ENCODE measurements at places on chromosomes 3 and 15.
A peak's percentile ranks its signal among the peaks of the same experiment; 100 is the strongest.

GRCh38 chr3:170809975-170810357, 60.0 kb downstream of the RPL22L1 start:
- no peak for DNase-seq

GRCh38 chr15:53458736-53459135, 300.7 kb downstream of the WDR72 start:
- DNase-seq, result no peak

GRCh38 chr3:126713199-126713598, 9.2 kb downstream of the CHCHD6 start:
- DNase-seq, result no peak

DNA sequence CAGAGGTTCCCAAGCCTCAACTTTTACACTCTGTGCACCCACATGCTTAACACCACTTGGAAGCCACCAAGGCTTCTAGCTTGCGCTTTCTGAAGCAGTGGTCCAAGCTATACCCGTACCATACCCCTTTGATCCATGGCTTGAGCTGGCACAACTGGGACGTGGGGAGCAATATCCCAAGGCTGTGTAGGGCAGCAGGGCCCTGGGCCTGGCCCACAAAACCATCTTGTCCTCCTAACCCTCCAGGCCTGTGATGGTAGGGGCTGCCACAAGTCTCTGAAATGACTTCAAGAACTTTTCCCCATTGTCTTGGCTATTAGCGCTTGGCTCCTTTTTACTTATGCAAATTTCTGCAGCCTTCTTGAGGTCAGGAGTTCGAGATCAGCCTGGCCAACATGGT, 16.0 kb upstream of the PSMA4 start:
- DNase-seq, result no peak

DNA sequence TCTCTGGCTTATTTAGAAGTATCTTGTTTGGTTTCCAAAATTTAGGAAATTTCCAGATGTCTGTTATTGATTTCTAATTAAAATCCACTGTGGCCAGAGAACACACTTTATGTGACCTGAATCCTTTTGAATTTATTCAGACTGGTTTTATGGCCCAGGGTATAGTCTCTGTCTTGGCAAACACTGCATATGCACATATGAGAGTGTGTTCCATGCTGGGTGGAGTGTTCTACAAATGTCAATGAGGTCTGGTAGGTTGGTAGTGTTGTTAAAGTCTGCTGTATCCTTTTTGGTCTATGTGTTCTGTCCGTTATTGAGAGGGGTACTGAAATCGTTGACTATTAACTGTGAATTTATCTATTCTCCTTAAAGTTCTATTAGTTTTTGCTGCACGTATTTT, 30.2 kb downstream of the PGPEP1L start:
- no peak for DNase-seq

GRCh38 chr3:147008886-147009285, 397.5 kb downstream of the ZIC4 start:
- no peak for DNase-seq

- DNase-seq, result no peak
Measured at GRCh38 chr3:67678665-67679064, 24.3 kb upstream of the SUCLG2 start.

DNA sequence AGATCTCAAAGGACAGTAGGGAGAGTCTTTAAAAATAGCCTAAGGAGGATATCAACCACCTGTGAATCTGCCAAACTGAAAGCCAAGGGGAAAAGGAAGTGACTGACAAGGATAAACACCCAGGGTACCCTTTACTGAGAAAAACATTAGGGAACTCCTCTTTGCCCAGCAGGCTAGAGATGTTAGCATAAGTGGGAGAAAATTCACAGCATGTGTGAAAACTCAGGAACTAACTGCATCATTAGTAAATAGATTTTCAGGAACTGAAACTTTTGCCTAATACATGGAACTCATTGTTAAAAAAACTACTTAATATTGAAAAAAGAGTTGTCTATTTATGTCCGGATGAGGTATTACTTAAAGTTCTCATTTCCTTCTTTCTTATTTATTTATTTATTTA, 375.5 kb downstream of the NTRK3 start:
- peak; percentile 16 for DNase-seq

GRCh38 chr3:55742022-55742831, 255.1 kb upstream of the WNT5A start:
- no peak for DNase-seq

DNA sequence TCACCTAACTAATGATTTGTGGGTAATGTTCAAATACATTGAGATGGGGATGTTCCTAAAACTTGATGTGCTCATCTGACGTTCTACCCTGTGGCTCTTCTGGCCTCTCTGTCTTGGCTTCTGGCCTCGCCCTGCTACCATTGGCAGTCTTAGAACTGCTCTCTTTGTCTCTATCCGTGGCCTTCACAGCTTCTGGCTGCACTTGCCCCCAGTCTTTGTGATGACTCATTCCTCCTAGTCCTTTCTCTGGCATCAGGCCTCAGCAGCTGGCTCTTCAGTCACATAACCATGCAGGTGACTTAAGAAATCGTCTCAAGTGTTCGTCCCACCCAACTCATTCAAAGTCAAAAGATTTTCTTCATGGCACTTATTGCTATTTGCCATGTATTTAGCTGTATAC, 188.1 kb downstream of the BBX start:
- DNase-seq, result peak; percentile 64

GRCh38 chr3:143831208-143831607, 17.1 kb downstream of the SLC9A9 start:
- no peak for DNase-seq

DNA sequence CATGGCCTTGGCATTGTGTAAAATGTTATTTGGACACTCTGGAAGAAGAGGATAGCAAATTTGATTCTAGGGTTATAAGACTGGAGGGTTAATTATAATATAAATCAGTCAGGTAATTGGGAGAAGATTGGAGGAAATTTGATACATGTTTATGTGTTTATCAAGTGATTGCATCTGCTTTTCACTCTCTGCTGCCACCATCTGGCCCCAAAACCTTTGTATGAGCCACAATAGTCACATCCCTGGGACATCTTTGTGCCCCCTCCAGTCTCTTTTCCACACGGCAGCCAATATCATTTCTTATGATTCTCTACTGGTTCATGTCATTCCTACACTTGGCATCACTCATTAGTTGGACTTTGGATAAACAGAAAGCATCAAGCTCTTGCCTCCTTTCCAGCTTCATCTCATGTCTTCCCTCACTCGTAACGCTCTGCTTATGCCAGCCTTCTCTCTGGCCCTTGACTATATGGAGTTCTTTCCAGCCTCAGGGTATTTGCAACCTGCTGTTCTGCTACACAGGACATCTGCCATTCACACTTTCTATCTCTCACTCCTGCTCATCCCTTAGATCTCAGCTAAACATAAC, 602.3 kb upstream of the SUCLG2 start:
- DNase-seq, result peak; percentile 19

GRCh38 chr15:61050844-61051568, 178.1 kb downstream of the RORA start:
- no peak for DNase-seq

DNA sequence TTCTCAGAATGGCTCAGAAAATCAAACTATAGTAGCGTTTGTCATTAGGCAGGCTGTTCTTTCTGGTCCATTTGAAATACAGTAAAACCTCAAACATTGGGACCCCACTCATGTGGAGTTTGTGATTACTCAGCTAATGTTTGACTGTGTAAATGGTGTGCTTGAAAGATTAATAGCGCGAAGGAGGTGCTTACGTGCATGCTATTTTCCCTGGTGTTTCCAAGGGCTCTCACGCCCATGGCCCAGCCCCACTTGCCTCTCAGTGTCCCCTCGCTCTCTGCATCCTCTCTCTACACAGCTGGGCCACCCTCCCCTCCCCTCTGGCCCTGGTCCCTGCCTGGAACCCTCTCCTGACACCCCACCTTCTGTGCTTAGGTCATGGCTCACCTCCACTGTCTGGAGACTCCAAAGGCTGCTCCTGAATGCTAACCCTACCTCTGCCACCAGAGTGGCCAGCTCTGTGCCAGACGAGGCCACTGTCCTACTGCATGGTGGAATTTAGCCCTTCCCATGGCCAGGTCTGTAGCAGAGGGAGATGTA, 194.2 kb downstream of the PLCL2 start:
- DNase-seq, result no peak

DNA sequence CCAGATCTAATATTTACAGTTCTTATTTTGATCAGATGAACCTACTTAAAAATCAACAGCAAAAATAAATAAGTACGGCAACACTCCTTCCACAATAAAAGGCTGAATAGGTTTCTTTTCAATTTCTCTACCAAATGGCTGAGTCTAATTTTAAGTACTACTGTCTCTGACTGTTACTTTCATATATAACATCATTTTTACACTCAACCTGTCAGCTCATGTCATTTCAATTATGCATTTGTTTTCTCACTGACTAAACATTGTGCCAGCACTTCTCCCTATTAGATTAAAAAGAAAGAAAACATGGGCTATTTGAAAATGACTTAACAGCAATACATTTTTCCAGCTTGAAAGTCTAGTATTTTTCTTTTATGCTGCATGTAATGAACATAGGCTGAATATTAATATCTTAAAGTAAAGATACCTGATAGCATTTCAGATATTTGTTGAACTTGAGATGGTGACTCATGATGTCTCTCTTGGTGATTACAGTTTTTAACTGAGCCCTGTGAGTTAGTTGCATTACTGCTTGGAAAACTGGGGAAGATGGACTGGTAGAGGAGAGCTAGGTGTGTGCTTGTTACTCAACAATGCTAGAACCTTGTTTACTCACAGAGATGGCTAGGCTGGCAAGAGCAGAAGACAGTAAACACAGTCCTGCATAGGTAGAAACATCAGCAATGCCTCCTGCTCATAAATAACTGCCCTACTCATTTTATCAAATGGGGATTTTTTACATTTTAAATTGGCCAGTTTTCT, 73.9 kb downstream of the PEX5L start:
- DNase-seq, result no peak

GRCh38 chr15:41124058-41124457, 8.0 kb upstream of the INO80 start:
- DNase-seq, result no peak

DNA sequence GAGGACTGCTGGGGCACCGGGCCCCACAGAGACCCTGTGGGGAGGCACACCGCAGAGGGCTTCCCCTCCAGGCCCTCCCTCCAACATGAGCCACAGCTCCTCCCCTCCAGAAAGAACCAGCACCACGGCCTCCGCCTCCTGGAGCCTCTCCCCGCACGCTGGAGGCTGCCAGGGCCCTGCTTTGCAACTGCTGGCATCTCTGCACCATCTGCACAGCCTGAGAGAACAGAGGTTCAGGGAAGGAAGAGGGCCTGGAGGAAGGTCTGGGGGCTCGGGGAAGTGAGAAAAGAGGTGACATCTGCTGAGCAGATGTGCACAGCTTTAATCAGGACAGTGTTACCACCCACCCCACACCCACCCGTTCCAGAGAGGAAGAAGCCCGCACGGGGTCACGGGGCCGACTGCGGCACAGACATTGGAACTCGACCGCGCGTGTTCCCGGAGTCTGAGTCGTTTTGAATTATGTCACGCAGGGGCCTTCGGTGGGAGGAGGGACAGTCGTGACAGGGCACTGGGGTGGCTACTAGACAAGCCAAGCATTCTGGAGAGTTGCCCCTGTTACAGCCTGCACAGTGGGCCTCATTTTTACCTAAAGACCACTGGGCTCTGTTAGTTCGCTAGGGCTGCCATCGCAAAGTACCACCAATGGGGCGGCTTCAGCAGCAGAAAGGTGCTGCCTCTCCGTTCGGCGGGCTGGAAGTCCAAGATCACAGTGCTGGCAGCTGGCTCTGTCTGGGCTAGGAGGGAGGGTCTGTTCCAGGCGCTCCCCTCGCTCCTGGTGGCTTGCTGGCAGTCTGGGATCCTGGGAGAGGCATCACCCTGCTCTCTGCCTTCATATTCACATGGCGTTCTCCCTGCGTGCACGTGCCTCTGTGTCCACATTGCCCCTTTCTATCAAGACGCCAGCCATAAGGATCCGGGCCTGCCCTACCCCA, 194.8 kb downstream of the XXYLT1 start:
- no peak for DNase-seq

- DNase-seq, result no peak
Measured at GRCh38 chr3:158205994-158206393, 96.1 kb downstream of the RSRC1 start.

- no peak for DNase-seq
Measured at GRCh38 chr15:85365980-85366379, 14.4 kb upstream of the AKAP13 start.

GRCh38 chr3:103511891-103512290, 1077.1 kb downstream of the ZPLD1 start:
- no peak for DNase-seq

Measured in pons (tissue), 1 donor.